DMS79 treated with DMSO at 0.1 percent for 48 hours (cell line): ENCODE measurements at places on chromosomes 6 and 20.

DNA sequence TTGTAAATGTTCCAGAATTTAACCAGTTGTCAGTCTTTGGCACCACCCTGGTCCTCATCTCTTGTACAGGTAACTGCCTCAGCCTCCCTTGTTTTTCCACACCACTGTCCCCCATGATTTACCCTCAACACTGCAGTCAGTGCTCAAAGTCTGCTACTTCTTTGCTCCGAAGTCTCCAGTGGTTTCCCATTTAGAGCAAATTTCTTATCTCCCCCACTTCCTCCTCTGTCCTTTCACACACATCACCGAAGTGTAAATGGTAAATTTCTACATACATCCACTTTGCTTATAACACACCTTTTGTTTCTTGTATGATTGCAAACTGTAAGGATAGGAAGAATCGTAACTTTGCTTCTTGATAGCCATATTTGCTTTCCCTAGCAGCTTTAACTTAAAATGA is 115.3 kb downstream of the JARID2 start:
- no peak for DNase-seq

GRCh38 chr6:110543106-110543505 is 66.7 kb upstream of the SLC22A16 start:
- peak; percentile 81 for DNase-seq

- no peak for DNase-seq
These were observed 143.7 kb downstream of the SCP2D1 start for GRCh38 chr20:18957328-18957727.

GRCh38 chr6:168996356-168996625 is 257.4 kb downstream of the THBS2 start:
- no peak for DNase-seq

- peak; percentile 67 for DNase-seq
These were observed 24.8 kb downstream of the C6orf15 start for GRCh38 chr6:31087494-31088089.

DNA sequence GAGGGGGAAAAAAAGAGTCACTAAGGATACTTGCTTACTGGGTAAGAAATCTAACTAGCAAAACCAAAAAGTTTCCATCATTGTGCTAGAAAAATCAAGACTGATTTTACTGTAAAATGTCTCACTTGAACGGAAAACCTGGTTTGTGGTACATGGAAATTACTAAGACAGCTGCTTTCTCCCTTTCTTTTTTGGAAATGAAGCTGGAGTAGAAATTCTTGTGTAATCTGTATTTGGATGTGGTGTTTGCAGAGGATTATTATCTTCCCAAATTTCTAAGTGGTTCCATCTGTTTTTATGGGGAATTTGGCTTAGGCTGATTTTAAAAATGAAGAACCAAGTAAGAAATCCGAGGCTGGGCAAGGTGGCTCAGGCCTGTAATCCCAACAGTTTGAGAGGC is 20.4 kb downstream of the EPB41L2 start:
- DNase-seq: no peak

DNA sequence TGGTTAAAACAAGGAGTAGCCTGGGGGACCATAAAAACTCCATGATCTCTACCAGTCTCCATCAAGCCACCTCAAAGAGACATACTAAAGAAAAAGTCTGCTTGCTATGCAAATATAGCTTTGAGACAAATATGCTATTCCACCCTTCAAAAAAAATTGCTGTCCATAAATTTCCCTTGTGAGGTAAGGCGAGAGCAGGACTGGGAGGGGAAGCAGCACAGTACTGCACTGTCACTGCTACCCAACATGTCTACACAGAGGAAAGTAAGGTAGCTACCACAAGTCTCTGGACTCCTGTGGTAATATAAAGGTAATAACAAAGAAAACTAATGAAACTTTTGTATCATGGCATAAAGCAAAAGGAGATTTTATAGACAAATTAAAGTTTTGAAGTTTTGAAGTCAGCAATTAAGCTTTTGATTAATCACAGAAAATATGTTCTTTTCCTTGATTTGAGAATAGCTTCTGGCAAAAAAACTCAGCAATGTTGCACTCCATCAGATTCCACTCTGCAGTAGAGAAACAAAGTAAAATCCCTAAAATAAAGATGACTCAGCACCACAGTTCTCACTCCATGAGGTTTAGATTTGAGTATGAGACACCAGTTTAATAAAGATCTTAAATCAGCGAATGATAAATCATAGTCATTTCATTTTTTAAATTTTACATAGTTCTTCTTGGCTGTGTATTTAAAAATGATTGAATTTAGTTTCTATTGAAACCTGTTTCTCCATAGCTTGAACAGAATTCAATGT is 602.4 kb downstream of the COL12A1 start:
- no peak for DNase-seq

DNA sequence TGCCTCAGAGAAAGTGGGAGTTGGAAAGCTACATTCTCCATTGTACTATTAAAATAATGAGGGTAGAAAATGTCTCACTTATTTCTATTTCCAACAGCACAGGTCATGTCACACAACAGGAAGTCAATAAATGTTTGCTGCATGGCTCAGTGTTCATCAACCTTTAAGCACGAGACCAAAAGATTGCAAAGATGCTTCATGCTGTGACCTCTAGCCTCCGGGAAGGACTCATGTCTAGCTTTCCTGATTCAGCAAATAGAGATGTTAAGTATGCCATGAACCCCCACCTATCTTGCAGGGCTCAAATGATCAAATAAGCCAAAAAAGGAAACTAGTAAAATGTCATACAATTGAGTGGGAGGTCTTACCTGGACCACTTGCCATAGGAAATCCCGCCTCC is 57.4 kb downstream of the NCOA6 start:
- DNase-seq: no peak

DNA sequence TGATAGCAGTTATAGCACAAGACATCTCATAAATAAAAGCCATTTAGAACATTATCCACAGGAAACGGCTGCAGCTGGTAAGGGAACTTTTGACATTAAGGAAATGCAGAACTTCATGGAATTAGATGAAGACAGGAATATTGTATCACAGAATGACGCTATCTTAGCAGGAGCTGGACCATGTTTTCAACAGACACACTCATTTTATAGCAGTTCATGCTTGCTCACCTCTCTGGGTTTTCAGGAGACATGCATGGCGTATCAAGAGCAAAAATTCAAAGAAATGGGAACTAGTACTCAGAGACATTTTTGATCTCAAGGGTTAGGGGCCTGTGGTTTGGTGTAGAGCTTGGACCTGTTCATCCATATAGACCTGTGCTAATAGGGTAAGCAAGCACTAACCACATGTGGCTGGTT is 125.0 kb downstream of the FYN start:
- no peak for DNase-seq
